ENCODE measurements at places on chromosomes 12 and 14.
A peak's percentile ranks its signal among the peaks of the same experiment; 100 is the strongest.

GRCh38 chr14:50875359-50876070 lies 3.7 kb downstream of the ABHD12B start:
- peak; percentile 86 for DNase-seq

DNA sequence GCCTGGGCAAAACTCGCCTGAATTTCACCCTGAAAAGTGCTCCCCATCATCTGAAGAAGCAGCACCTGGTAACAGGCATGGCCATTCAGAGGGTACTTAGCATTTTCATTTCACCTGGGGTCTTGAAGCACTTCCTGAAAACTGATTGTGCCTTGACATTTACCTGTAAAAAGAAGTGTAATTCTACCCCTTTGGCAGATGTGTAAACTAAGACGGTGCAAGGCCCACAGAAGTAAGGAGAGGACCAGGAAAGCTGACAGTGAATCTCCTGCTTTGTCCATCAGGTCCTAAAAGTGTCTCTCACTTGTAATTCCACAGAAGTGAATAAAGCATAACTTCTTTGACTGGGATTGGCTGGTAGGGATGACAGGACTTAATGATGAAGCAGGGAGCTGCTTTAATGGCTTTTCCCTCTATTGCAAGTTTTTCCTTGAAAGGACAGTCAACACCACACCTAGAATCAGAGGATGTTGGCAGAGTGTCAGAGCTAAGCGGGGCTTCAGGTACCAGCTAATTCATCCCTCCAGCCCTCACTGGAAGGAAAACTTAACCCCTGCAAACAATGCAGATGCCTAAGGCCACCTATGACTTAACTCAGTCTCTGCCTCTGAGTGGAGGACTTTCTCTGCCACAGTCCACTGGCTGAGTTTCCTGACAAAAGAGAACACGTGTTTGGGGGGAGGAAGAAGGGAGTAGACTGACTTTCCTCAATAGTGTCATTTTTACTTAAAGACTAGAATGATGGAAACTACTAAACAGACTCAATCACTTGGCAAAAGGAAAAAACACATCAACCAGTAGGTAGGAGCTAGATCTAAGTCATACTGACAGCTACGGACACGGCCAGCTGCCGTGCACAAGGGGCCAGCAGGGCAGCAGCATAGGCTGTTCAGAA lies 74.7 kb downstream of the NUAK1 start:
- DNase-seq: no peak

- DNase-seq: peak; percentile 45
Measured at GRCh38 chr12:75479963-75480461, 543 bp upstream of the GLIPR1 start.

DNA sequence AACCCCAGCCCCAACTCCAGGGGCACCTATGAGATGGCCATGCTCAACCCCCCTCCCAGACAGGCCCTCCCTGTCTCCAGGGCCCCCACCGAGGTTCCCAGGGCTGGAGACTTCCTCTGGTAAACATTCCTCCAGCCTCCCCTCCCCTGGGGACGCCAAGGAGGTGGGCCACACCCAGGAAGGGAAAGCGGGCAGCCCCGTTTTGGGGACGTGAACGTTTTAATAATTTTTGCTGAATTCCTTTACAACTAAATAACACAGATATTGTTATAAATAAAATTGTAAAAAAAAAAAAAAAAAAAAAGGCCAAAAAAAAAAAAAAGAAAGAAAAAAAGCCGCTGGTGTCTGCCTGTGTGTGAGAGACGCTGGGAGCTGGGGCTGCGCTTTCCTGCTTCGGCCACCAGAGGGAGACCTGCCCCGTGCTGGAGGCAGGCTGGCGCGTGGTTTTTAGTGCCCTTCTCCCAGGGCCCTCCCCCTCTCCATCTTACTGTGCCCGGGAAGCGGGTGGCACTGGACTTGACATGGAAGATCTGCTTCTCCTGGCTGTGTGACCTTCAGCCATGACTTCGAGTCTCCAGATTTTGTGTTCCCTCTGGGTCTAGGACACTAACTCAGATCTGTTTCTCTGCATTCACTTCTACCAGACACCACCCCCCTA lies 3.4 kb upstream of the NXPH4 start:
- peak; percentile 86 for DNase-seq

GRCh38 chr14:105899657-105900397 lies 373.4 kb downstream of the TMEM121 start:
- DNase-seq: no peak

DNA sequence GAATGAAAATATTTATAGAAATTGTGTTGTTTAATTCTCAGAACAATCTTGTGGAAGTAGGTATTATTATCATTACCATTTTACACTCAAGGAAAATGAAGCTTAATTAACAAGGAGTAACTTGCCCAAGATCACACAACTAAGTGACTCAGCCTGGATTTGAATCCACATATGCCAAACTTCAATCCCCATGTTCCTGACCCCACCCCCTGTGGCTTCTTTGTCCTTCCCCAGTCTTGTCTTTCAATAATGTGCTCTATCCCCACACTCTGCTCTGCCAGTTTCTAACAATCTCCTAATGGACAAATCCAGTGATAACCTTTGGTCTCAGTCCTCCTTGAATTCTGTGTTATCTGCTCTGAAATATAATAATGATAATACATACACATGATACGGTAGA lies 355.2 kb downstream of the BMP4 start:
- DNase-seq: no peak

- no peak for DNase-seq
Measured at GRCh38 chr14:101239065-101239464, 322.2 kb upstream of the DIO3 start.

GRCh38 chr14:89628521-89628920 lies 211.5 kb upstream of the FOXN3 start:
- no peak for DNase-seq

DNA sequence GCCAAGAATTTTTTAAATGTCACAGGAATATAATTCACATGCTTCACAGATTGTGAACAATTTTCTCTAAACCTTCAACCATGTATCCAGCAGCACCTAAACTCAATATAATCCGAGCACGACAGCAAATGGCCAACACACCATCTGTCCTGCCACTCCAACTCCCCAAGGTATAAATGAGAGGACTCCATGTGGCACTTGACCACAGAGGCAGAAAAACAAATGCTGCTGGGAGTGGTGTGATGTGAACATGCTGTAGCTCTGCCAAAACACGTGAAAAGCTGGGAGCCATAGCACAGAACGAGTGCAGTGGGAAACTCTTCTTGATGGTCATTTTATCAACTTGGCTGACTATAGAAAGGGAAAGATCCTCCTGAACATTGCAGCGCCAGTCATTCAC lies 70.9 kb downstream of the LLPH start:
- no peak for DNase-seq

GRCh38 chr12:15541996-15542631 lies 219.8 kb downstream of the PTPRO start:
- DNase-seq: no peak
